ENCODE measurements at places on chromosomes 6 and 20. TPM values are rescaled to one million over a fixed set of nuclear protein-coding genes. Genes with fewer than 3 reads are reported as not detected.

Gene PROKR2
- total RNA-seq: not detected

DNA sequence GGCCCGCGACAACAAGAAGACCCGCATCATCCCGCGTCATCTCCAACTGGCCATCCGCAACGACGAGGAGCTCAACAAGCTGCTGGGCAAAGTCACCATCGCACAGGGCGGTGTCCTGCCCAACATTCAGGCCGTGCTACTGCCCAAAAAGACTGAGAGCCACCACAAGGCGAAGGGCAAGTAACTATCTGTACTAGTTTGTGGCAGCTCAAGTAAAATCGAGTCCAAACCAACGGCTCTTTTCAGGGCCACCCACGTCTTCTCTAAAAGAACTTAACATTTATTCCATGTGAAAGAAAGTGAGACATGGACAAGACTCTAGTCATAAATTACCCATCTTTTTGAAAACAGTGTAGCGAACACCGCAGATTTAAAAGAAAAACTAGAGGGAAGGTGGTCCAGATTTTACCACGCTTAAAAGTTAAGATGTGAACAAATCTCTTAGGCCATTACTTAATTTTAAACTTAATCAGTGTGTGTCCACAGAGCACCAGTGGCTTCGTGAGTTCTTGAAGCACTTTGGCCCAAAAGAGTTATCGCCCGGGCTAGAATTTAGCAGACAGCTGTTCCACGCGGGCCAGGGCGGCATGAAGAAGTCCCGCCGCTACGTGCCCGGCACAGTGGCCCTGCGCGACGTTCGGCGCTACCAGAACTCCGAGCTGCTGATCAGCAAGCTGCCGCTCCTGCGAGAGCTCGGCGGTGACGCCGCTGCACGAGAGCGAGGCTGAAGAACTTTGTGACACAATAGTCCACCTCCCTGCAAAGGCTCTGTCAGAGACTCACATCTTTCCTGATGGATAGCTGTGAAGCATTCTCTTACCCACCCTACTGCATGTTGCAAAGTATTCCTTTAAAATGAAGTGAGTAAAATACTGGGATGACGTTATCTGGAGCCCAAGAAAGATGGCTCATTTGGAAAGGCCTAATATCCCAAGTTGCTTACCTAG is 113.9 kb upstream of the PRSS16 start:
- peak; percentile 74 for DNase-seq

GRCh38 chr6:129369737-129370136 is 340.2 kb downstream of the ARHGAP18 start:
- no peak for DNase-seq

DNA sequence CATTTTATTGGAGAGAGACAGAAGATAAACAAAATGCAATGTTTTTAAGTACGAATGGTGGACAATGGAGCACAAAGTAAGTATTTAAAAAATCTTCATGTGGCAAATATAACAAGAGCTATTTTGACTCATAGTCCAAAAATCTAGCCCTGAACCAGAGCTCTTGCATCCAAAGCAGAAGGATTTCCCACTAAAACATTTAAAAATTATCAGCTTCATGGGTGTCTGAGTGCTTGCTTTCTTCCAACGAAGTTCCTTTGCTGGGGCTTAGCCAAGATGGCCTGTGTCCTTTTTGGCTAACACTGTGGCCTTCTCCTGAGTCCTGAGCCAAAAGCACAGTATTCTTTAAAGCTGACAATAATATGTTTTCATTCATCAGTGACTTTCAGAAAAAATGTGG is 161.7 kb downstream of the RIMS1 start:
- DNase-seq: peak; percentile 55

DNA sequence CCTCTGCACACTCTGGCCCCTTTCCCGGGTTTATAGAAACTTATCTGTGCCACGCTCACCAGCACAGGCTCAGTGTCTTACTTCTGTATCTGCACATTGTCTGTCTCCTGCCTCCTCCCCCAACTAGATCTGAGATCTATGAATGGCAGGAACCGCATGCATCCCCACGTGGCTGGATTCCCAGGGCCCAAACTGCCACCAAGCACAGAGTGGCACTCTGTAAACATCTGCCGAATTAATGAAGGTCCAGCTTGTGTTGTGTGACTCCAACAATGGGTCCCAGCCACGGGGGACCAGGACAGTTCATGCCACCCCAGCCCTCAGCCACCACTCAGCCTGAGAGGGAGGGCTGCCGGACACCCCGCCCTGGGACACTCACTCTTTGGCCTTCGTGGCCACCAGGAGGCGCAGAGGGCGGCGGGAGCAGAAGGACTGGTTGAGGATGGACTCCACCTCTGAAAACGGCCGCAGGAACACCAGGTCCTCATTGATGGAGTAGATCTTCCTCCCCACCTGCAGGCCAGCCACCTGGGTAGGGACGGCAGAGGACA is 171.1 kb downstream of the PREX1 start:
- DNase-seq: no peak

GRCh38 chr6:23175391-23175790 is 606.0 kb downstream of the HDGFL1 start:
- DNase-seq: no peak

DNA sequence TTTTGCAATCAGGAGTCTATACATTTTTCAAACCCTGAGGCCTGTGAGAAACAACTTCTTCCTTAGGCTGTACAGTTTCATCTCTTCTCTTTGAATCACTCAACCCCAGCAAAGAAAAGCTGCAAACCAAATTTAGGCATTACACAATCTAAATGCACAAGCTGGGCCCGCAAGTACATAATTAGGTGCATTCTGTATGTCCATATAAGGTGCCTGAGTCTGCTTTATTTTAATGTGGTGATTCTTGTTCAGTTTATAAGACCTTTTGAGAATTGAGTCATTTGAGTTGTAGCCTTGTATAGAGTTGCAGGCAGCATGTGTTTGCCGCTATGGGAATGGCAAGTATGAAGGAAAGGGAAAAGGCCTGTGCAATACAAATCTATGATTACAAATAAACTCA is 709.6 kb upstream of the MARCKS start:
- DNase-seq: no peak

Gene KIF16B
- total RNA-seq: 1.9 TPM

DNA sequence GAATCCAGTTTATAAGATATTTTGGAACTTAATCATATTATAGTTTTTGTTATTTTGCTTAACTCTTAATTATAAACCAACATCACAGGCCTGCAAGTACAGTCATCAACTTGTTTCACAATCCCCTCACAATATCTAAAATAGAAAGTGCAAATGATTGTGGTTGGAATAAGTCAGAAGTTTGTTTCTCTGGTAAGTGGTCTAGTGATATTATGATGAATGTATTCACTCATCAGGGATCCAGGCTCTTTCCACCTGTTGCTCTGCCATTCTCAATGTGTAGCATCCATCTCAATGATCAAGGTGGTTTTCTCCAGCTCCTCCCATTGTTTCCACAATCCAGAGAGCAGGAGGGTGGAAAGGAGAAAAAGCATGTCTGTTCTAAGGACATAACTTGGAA is 54.2 kb downstream of the OPN5 start:
- no peak for DNase-seq

DNA sequence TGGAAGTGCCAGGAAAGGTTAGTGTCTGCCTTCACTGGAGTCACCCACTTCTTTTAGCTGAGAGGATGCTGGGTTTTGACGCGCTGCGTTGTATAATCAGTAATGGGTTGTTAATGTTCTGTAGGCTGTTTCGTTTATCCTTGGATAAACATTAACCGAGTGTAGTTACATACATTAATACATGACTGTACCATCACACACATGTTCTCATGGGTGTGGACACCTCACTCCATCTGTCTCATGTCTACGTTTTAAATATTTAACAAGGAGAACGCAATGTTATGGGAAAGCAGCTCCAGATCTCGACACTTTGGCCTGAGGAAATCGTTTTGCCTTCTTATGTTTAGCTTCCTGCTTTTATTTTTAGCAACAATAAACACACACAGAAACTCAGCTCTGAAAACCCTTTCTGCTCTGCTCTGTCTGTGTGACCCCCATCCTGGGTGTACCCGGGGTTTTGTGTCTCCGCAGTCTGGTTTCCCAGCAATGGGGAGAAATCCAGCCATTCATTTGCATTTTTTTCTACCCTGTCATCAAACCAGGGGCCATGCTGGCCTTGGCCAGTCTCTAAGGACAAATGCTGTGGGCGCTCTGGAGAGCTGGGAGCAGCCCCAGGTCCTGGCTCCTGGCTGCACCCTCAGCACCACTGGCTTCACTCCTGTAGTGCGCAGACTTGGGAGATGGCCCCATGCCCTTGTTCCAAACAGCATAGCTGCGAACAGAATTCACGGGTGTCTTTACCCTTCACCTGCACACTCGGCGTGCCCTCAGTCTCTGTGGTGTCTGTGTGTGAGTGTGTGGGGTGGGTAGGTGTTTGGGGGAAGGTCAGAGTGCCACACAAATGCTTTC is 110.8 kb downstream of the ERMARD start:
- peak; percentile 21 for DNase-seq

DNA sequence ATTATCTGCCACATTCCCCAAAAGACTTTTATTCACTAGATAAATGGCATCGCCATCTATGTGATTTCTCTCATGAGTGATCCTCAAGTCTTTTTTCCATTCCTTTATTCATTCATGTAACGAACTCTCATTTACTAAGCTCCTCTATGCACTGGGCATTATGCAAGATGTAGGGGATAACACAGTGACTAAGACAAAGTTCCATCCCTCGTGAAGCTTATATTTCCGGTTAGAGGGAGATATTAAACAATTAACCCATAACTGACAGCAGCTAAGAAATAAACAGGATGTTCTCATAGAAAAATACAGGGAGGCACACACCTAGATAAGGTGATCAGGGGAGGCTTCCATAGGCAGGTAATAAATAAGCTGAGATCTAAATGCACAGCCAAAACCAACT is 17.2 kb upstream of the PREX1 start:
- no peak for DNase-seq
